ENCODE measurements at places on chromosomes 1 and 21. TPM values are rescaled to one million over a fixed set of nuclear protein-coding genes. Genes with fewer than 3 reads are reported as not detected.

DNA sequence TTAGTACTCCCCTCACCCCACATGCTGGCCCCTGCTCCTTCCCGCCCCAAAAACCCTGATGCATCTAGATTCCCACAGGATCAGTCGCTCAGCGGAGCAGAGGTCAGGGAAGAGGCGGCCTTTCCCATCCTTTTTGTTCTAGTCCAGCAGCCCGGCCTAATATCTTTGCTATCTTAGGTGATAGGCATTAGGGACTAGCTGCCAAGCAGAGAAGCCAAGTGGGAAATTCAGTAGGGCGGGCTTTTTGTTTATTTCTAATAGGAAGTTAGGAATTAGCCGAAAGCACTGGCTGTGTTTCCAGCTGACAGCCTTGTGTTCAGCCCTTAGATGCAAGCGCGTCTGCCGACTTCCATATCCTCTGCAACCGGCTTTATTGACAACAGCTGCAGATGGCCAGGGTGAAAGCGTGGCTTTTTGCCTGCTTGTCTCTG is 59.0 kb upstream of the BCAR3 start:
- H3K27me3 ChIP-seq = no peaks in the 10 kb centered on the region
- no peaks in the 10 kb centered on the region for H3K36me3 ChIP-seq
- H3K4me3 ChIP-seq = no peak overlapping the region
- no peak overlapping the region for H3K27ac ChIP-seq

GRCh38 chr1:26907071-26907917 is 6.5 kb downstream of the NR0B2 start:
- H3K4me3 ChIP-seq = no peak overlapping the region
- H3K27me3 ChIP-seq = no peaks in the 10 kb centered on the region
- H3K36me3 ChIP-seq = no peaks in the 10 kb centered on the region
- no peaks in the 10 kb centered on the region for H3K4me1 ChIP-seq

DNA sequence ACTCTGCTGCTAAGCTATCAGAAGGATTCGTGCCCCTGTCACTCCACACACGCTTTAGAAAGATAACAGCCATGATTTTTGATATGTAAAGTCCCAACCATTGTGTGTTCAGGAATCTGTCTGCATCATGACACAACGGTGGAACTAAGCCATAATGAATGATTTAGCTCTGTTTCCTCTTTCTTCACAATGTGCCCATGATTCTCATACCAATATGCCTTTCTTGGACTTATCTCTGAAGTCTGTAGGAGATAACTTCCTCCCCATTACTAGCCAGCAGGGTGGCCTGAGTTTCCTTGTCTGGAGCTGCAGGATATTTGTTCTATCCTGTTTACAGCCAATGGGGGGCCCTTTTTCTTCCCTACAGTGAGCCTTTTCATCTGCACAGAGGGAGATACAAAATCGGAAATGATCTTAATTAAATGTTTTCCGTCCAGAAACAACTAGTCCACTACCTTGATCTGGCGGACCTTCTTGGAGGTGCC is 511.7 kb downstream of the USP25 start:
- H3K4me3 ChIP-seq = no peak overlapping the region
- no peak for DNase-seq
- no peaks in the 10 kb centered on the region for H3K4me1 ChIP-seq
- H3K27ac ChIP-seq = no peak overlapping the region

- no peaks in the 10 kb centered on the region for H3K27me3 ChIP-seq
- H3K27ac ChIP-seq = no peak overlapping the region
- H3K36me3 ChIP-seq = no peaks in the 10 kb centered on the region
- H3K4me1 ChIP-seq = no peaks in the 10 kb centered on the region
Observed at GRCh38 chr1:44497422-44498170, 92.5 kb downstream of the RNF220 start.

Gene MTARC1
- total RNA-seq = not detected

Gene DTL
- 10.4 TPM for total RNA-seq

- H3K4me1 ChIP-seq = peaks cover 16% of the 10 kb centered on the region
- no peak overlapping the region for H3K27ac ChIP-seq
- H3K36me3 ChIP-seq = no peaks in the 10 kb centered on the region
- H3K4me3 ChIP-seq = no peak overlapping the region
- DNase-seq = no peak
Observed at GRCh38 chr1:156128654-156129597, 14.4 kb downstream of the LMNA start.

Gene MLLT11
- total RNA-seq = 5.3 TPM

DNA sequence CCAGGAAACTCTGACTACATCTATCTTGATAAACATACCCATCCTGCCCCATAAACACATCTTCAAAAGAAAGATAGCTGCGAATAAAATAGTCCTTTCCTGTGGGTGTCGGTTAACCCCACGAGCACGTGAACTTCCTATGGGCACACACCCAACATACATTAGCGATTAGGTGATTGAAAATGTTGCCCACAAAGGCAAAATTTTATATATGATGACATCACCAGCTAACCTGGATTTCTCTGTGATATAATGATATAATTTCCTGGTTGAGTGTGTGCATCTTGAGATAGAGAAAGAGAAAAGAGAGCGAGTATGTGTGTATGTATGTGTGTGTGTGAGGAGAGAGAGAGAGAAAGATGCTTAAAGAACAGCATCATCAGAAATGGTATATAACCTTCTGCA is 296.1 kb downstream of the PTPRC start:
- no peaks in the 10 kb centered on the region for H3K36me3 ChIP-seq
- no peaks in the 10 kb centered on the region for H3K27me3 ChIP-seq

Gene RGSL1
- total RNA-seq = 0.22 TPM

DNA sequence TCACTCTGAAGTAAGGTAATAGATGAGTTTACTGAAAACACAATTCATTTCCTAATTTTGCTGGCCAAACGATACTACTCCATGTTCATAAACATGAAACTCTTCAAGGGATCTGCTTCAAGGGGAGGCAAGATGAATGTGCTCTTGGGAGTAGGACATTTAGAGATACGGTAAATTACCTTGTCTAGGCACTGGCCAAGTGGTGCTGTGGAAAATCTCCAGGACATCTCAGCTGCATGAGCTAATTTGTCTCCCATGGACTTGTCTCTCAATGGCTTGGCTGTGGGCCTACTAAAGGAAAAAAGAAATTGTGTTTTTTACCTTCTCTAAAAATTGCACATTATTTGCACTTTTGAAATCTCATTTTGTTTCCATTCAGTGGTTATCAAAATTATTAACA is 780.6 kb downstream of the LTN1 start:
- H3K4me3 ChIP-seq = no peak overlapping the region
- H3K27ac ChIP-seq = no peak overlapping the region
- H3K27me3 ChIP-seq = no peaks in the 10 kb centered on the region
- H3K36me3 ChIP-seq = no peaks in the 10 kb centered on the region
- peaks cover 7% of the 10 kb centered on the region for H3K4me1 ChIP-seq

DNA sequence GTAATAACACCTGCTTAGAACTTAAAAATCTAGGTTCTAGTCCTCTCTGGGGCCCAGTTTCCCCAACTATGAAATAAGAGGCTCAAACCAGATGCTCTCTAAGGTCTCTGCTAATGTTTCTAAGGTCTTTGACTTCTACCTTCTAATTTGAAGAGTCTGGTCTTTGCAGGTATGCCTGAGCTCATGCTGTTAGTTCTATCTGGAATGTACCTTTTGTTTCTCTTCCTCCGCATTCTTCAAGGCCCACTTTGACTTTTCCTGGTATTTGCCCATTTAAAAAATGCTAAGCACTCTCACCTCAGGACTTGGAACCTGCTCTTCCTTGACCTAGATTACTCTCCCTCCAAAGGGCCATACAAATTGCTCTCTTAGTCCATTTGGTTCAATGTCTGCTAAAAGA is 13.5 kb downstream of the SLC35D1 start:
- no peaks in the 10 kb centered on the region for H3K4me1 ChIP-seq
- H3K27me3 ChIP-seq = no peaks in the 10 kb centered on the region
- H3K27ac ChIP-seq = no peak overlapping the region
- H3K4me3 ChIP-seq = no peak overlapping the region
- no peak for DNase-seq

DNA sequence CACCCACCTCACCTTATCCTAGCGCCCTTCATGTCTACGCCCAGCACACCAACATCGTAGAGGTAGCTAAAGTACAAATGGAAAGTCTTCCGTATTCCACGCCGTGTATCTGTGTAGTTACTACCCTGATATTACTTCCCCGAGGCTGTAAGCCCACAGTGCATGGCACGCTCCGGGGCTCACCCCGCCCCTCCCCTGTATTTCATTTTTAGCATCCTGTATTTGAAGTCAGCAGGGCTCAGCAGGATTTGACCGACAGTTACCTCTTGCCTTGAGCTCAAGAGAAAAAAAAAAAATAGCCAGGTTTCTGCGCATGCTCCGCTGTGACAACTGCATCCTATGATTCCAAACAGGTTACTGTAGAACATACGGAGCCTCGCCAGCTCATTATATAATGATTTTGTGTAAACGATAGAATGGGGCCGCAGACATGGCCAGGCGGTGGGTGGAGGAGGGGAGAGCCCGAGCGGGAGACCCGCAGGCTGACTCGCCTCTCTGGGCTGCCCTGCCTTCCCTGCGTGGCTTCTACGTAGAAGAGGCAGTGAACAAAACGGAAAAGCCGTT is 1.3 kb downstream of the ABCG1 start:
- H3K27ac ChIP-seq = no peak overlapping the region
- H3K4me3 ChIP-seq = no peak overlapping the region
- no peak for DNase-seq
- H3K4me1 ChIP-seq = peaks cover 16% of the 10 kb centered on the region

Gene NT5C1A
- total RNA-seq = 0.61 TPM

DNA sequence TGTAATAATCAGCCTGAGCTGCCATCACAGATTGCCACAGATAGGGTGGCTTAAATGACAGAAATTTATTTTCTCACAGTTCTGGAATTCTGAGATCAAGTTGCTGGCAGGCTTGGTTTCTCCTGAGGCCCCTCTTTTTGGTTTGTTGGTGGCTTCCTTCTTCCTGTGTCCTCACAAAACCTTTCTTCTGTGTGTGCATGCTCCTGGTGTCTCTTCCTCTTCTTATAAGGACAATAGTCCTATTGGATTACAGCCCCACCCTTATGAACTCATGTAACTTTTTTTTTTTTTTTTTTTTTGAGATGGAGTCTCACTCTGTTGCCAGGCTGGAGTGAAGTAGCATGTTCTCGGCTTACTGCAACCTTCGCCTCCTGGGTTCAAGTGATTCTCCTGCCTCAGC is 41.0 kb upstream of the F3 start:
- H3K4me3 ChIP-seq = no peak overlapping the region
- no peak for DNase-seq
- no peak overlapping the region for H3K27ac ChIP-seq
- no peaks in the 10 kb centered on the region for H3K4me1 ChIP-seq

DNA sequence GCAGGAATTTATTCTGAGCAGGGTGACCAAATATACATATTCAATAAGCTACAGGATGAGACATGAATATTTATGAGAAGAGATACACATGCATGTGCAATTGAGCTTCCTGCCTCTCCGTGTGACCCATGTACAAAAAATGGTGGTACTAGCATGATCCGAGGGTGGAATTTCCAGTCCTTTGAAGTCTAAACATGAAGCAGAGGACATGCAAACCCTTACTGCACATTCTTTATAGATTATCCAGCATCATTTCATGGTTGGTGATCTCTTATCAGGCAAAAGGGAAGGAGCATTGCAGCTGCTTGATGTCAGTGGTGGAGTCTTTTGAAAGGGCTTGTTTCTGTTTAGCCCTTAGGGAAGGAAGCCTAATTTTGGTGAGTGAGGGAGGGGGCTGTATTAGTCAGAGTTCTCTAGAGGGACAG is 448.6 kb downstream of the SETD4 start:
- H3K36me3 ChIP-seq = no peaks in the 10 kb centered on the region
- H3K4me3 ChIP-seq = no peak overlapping the region
- H3K27me3 ChIP-seq = no peaks in the 10 kb centered on the region
- no peak overlapping the region for H3K27ac ChIP-seq
- no peaks in the 10 kb centered on the region for H3K4me1 ChIP-seq

GRCh38 chr1:220873868-220874655 is 5.2 kb upstream of the HLX start:
- peak; percentile 81 for DNase-seq
- H3K4me1 ChIP-seq = no peaks in the 10 kb centered on the region
- H3K4me3 ChIP-seq = no peak overlapping the region

GRCh38 chr1:24984800-24985522 is 54.9 kb upstream of the RUNX3 start:
- no peaks in the 10 kb centered on the region for H3K36me3 ChIP-seq
- no peak for DNase-seq

Gene LDLRAD2
- not detected for total RNA-seq

Gene PKLR
- total RNA-seq = not detected

Gene ROR1
- not detected for total RNA-seq

Gene HYI
- not detected for total RNA-seq

GRCh38 chr1:193210996-193211395 is 24.6 kb upstream of the B3GALT2 start:
- H3K36me3 ChIP-seq = peaks cover 23% of the 10 kb centered on the region
- no peak overlapping the region for H3K27ac ChIP-seq
- DNase-seq = no peak
- no peak overlapping the region for H3K4me3 ChIP-seq
- H3K27me3 ChIP-seq = no peaks in the 10 kb centered on the region

DNA sequence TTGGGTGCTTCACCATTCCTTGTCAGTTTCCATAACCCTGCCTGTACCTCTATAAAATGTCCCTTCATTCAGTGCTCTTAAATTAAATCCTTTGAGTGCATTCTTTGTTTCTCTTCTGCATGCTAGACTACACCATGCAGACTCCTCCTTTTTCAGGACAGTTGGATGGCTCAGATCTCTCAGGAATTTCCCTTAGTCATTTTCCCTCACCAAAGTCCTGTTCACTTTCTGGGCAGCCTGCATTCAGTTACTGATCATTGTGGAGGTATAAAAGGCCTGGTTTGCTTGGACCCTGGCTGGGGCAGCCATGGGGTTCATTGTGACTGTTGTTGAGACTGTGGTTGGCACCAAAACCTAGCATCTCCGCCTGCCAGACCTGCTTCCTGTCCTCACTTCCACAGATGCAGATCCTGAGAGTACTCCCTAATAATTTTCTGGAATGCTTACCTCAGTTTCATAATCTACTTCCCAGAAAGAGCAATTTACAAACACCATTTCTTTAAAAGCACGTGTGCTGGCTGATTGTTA is 88.4 kb downstream of the PDE4B start:
- no peaks in the 10 kb centered on the region for H3K4me1 ChIP-seq
- no peak overlapping the region for H3K4me3 ChIP-seq
- no peaks in the 10 kb centered on the region for H3K27me3 ChIP-seq
- no peak overlapping the region for H3K27ac ChIP-seq
- H3K36me3 ChIP-seq = no peaks in the 10 kb centered on the region

Gene MATN1
- total RNA-seq = 0.19 TPM

- H3K36me3 ChIP-seq = no peaks in the 10 kb centered on the region
- no peak for DNase-seq
- no peaks in the 10 kb centered on the region for H3K27me3 ChIP-seq
- H3K27ac ChIP-seq = no peak overlapping the region
- H3K4me1 ChIP-seq = no peaks in the 10 kb centered on the region
Observed at GRCh38 chr1:219495737-219496408, 117.0 kb downstream of the ZC3H11B start.

Gene TEDDM1
- not detected for total RNA-seq

- no peak overlapping the region for H3K27ac ChIP-seq
- no peak overlapping the region for H3K4me3 ChIP-seq
- H3K27me3 ChIP-seq = no peaks in the 10 kb centered on the region
- H3K4me1 ChIP-seq = no peaks in the 10 kb centered on the region
Observed at GRCh38 chr1:84853741-84854721, 39.0 kb downstream of the LPAR3 start.

- no peak overlapping the region for H3K4me3 ChIP-seq
- H3K27ac ChIP-seq = no peak overlapping the region
- H3K4me1 ChIP-seq = no peaks in the 10 kb centered on the region
- no peak for DNase-seq
- H3K36me3 ChIP-seq = no peaks in the 10 kb centered on the region
Observed at GRCh38 chr1:223820971-223821370, 24.8 kb downstream of the TP53BP2 start.

Data from Karpas-422 (cell line).